ENCODE measurements at places on chromosomes 2 and 18. TPM values are rescaled to one million over a fixed set of nuclear protein-coding genes. Genes with fewer than 3 reads are reported as not detected.

EML6 gene
- not detected for total RNA-seq

ANKRD29 gene
- 0.17 TPM for total RNA-seq

FBXO41 gene
- 0.44 TPM for total RNA-seq

ERMN gene
- not detected for total RNA-seq

PARD3B gene
- total RNA-seq: 3.8 TPM

TSPYL6 gene
- not detected for total RNA-seq

ALPI gene
- not detected for total RNA-seq

NMUR1 gene
- not detected for total RNA-seq

RNF144A gene
- 5.0 TPM for total RNA-seq

C2orf80 gene
- not detected for total RNA-seq

SLC38A11 gene
- total RNA-seq: 0.09 TPM

AQP12A gene
- not detected for total RNA-seq

HOXD8 gene
- total RNA-seq: 22.0 TPM

DNA sequence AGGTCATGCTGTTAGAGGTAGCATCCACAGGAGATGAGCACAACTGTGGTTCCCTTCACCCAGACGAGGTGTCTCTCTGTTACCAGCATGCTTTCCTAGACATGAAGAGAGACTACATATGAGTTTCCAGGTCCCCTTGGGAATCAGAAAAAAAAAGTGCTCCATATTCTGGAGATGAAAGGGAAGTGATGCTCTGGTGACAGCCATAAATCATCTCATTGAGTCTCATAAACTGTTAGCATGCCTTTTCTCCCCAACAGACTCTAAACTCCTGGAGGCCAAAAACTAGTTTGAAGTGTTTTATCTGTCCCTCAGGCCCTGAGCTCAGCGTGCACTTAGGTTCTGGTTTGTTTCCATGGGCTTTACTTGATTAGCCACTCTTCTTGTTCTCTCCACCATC, 124.6 kb upstream of the CREB1 start:
- no peak for DNase-seq

DNA sequence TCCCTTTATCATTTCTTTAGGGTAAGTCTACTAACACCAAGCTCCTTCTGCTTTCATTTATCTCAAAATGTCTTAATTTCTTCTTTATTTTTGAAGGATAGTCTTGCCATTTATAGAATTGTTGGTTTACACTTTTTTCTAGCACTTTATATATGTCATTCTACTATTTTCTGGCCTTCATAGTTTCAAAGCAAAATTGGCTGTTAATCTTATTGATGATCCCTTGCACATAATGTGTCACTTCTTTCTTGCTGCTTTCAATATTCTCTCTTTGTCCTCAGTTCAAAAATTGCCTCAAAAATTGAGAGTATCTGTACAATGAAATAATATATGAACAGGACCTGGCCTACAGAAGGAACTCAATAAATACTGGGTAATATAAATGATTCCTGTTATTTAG, 7.9 kb upstream of the TANK start:
- DNase-seq: no peak

- peak; percentile 13 for DNase-seq
Measured at GRCh38 chr2:236040600-236041328, 127.4 kb downstream of the GBX2 start.

- no peak for DNase-seq
Measured at GRCh38 chr2:194289712-194290346, 1367.2 kb upstream of the SLC39A10 start.

DNA sequence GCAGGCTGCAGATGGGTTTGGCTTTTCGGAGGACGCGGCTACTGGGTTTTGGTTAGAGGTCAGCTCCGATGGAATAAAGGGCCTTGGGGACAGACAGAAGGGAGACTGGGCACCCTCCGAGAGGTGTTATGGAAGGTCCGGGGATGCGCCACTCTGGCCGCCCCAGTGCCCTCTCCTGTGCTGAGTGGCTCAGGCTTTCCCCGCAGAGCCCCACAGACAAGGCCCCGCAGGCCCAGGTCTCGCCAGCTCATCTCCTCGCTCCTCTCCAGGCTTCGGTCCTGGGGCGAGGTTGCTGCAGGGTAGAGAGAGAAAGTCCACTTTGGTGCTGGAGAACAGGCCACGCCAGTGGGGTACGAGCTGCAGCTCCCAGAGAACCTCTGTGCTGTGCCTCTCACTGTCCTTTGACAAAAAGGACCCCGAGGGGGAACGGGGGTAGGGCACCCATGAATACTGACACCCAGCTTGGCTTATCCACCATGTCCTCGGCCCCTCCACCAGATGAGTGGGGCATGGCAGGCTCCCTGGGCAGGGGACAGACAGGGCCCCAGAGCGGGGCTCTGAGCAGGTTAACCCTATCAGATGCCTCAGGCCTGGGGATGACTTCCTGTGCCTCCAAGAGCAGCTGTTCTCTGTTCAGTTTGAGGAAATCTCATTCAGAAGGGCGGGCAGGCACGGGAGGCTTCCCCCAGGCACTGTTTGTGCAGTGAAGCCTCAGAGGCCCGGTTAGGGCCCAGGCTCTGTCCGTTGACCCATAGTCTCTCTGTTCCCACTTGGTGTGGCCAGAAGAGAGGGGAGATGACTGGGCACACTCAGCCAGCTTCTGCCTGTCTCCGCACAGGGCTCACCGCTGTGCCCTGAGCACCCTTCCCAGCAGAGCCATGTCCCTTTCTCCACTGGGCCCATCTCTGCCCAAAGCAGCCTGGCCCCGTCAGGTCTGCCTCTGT, 15.7 kb upstream of the CNNM3 start:
- no peak for DNase-seq

DNA sequence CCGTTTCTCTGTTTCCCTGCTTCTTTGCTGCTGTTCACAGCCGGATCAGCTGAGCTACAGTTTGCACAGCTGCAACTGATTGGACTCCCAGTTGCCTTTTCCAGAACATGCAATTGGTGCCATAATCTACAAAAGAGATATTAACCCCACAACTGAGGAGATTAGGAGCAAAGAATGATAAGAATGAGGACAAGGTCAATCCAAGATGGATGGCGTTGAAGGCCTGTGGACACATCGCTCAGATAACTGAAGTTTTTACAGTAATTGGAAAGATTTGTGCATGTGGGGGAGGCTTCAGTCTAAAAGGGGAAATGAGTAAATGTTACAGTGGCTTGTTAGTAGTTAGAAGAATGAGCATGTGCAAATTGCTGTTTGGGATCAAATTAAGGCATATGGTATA, 263.2 kb downstream of the TGIF1 start:
- DNase-seq: no peak

- DNase-seq: no peak
Measured at GRCh38 chr2:178811901-178812300, 4.7 kb upstream of the TTN start.

DNA sequence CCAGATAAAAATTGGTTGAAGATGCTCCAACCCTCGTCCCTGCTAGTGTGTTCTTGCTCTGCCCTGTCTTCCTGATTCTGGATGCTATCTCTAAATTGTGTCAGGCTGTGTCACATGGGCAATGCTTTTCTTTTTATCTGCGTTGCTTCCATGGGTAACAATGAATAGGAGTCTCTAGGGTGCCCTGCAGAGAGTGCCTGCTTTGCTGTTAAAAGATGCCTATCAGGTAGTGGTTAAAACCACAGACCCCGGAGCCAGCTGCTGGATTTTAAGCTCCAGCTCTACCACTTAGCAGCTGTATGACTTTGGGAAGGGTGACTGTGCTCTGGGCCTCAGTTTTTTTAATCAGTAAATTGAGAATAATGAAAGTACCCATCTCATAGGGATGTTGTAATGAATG, 340.3 kb downstream of the PLCL1 start:
- DNase-seq: no peak

GRCh38 chr2:241052677-241053360, 49.3 kb downstream of the MTERF4 start:
- no peak for DNase-seq

DNA sequence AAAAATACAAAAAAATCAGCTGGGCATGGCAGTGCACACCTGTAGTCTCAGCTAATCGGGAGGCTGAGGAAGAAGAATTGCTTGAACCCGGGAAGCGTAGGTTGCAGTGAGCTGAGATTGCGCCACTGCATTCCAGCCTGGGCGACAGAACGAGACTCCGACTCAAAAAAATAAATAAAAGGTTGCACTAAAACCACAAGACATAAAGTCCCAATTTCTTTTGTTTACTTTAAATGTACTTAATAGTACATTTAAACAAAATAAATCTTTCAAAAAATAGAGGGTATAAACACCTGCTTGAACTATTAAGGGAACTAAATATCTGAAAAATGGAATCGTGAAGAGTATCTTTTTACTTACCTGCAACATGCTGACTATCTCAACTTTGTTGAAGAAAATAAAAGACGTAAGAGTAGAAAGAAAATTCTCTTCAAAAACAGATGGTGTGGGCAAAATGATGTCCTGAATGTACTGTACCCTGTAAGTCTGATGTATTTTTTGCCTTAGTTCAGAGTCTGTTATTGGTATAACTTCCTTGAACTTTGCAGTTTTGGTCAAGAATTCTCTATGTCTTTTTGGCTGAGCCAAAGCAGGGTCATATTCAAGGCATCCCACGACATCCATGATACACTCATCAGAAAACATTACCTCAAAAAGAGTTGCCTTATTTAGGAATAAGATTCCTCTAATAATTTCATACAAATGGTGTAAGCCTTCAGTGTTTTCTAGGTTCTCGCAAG, 19.2 kb downstream of the PPP4R3B start:
- DNase-seq: no peak

- DNase-seq: no peak
Measured at GRCh38 chr18:5972298-5972697, 77.0 kb upstream of the TMEM200C start.

DNA sequence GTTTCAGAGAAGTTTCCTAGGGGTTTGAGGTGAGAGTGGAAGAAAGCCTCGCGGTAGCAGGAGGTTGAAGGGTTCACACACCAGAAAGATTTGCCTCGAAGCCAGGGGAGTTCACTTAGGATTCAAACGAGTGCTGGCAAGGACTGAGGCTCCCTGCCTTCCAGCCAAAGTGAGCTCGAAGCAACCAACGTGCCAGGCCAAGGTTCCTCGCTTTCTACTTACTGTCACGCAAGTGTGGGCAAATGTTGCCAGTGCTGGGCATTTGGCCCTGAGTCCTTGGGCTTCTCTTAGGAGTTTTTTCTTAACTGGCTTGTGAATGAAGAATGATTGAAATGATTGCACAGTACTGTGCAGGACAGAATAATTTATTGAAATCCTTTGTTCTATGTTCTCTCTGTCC, 53.6 kb downstream of the TMEM178A start:
- no peak for DNase-seq

GRCh38 chr18:48228841-48229240, 180.3 kb downstream of the ZBTB7C start:
- DNase-seq: no peak

DNA sequence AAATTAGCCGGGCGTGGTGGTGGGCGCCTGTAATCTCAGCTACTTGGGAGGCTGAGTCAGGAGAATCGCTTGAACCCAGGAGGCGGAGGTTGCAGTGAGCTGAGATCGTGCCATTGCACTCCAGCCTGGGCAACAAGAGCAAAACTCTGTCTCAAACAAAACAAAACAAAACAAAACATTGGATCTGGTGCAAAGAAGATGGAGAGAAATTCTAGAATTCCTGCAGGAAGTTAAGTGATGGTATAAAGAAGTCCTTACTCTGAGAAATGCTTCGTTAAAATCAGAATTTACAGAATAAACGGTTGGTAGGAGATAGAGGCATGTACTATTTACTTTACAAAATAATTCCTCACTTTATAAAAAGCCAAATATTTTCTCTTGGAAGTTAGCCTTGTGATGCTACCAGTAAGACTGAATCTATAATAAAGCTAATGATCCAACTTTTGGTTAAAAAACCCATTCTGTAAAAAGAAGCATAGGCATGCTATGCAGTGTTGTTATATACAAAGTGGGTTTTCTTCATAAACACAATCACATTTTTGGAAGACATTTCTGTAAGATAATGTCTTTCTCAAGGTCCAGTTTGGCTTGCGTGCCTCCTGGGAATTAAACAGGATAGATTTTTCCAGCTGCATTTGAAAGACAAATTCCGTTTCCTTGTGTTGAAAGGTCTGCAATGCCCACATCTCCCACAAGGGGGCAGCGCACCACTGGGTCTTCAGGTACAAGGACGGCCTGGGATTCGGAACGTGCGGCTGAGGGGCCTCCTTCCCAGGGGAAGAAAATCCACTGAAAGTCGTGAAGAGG, 35.6 kb upstream of the PNO1 start:
- DNase-seq: peak; percentile 57

DNA sequence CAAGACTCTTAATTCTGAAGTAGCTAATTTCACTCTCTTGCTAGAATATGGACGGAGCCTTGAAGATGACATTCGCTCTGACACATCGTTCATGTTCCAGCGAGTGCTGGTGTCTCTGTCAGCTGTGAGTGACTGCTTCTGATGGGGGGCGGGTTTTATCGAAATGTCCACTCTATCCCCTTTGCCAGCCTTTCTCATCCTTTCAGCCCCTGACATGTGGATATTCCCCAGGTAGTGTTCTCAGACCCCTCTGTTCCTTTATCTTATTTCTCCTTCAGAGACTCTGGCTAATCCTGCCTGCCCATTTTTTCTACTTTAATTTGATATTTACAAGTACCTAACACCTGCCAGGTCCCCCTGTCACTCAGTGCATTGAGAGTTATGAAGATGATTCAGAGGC, 18.9 kb upstream of the GMCL1 start:
- no peak for DNase-seq

GRCh38 chr2:112737542-112738232, 16.9 kb downstream of the NT5DC4 start:
- no peak for DNase-seq

DNA sequence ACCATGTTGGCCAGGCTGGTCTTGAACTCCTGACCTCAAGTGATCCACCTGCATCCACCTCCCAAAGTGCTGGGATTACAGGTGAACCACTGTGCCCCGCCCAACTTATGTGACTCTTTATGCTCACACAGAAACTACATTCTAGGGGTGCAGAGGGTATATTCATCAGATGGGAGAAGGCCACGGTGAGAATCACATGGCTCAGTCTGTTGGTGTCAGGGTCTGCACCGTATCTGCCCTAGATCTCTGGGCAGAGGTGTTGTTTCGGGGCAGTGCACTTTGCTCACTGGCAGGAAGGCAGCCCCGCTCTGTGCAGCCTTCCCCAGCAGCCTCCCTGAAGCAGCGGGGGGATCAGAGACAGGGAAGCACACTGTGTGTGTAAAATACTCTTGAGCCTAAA, 76.4 kb downstream of the SH3RF3 start:
- no peak for DNase-seq

DNA sequence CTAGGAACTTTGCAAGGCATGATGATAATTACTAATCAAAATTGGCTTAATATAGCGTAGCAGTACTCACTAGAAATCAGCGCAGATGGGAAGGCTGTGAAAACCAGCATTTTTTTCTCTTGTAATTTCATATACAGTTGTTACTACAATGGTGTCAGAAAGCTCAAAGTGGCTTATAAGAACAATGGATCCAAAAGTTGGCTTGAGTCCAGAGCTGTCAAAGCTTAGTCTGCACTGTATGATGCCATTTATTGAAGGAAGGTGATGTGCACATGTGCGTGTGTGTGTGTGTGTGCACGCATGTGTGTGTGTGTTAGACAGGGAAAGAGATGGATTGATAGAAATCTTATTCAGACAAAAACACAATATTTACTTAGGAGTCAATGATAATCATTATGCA, 341.3 kb downstream of the TGIF1 start:
- no peak for DNase-seq

- DNase-seq: no peak
Measured at GRCh38 chr2:39470580-39470979, 33.5 kb upstream of the MAP4K3 start.
